ENCODE measurements at places on chromosomes 7 and 10.

DNA sequence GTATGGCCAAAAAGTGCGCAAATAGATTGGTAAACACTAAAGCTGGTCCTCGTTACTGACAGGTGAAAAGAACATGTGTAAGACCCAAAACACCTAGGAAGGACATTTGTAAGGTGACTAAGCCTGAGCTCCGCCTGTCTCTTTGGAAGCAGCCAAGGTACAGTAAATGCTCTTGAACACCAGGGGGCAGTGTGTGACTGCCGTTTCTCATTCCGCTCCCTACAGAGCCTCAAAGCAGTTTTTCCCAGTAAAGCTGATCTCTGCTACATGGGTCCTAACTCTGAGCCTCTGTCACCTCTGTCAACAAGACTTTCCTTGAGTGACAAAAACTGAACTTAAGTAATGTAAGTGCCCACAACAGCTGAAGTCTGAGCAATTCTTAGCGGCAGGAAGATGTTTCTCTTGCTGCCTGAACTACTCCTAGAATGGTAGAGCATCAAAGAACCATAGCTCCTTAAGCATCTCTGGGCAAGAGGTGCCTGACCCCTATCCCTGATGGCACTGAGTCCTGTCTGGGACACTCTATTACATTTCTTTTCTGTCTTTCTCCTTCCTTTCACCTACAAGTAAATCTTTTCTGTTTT lies 238.0 kb upstream of the INHBA start:
- DNase-seq, result peak; percentile 21

- no peak for DNase-seq
Measured at GRCh38 chr10:68154211-68154497, 44.9 kb downstream of the MYPN start.

GRCh38 chr7:149828357-149829309 lies 9.5 kb upstream of the ZNF862 start:
- DNase-seq, result no peak

DNA sequence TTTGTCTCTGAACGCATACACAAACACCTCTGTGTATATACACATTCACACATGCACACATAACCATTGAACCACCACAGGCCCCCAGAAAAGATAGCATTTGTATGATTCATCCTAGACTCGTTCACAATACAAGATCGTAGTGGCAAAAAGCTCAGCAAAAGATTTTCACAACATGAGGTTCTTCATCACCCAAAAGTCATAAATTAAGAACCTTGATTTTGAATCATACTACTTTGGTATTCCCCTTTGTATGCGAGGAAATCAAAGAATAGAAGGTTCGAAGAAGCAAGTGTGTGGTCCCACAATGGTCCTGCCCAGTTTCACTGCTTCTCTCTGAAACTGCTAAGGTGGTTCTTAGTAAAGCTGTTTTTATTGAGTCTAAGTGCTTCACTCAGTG lies 200.7 kb downstream of the CELF2 start:
- DNase-seq, result peak; percentile 35

GRCh38 chr7:30476459-30477145 lies 2.0 kb downstream of the NOD1 start:
- no peak for DNase-seq

- no peak for DNase-seq
Measured at GRCh38 chr10:132498562-132499366, 38.8 kb upstream of the INPP5A start.

DNA sequence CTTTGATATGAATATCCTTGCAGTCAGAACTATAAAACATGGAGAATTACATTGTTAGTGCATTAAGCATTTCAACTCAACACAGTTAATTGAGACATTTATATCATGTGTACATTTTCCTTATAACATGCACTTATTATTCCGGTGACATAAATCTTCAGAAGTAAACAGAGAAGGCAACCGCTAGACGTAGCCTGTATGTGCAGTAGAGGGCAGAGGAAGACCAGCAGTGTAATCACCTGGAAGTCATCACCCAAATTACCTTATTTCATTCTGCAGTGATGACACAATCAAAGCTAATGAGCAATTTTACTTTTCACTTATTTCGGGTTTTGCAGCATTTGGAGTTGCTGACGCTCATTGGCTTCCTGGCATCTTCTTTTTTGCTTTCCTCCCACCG lies 394.6 kb downstream of the SDK1 start:
- DNase-seq, result no peak

DNA sequence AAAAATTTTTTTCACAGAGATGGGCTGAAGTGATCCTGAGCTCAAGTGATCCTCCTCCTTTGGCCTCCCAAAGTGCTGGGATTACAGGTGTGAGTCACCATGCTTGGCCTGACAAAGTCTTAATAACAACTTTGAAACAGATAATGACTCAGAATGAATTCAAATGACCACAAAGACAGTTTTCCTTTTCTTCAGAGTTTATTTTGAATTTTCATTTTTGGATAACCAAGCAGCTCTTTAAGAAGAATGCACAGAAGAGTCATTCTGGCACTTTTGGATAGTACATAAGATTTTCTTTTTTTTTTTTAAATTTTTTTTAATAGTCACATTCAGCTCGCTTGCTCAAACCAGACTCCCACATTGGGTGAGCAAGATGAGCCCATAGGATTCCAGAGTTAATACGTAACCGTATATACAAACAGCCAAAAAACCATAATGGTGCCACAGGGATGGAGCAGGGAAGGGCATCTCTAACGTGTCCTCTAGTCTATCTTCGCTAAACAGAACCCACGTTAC lies 43.0 kb upstream of the NMT2 start:
- DNase-seq, result no peak

- no peak for DNase-seq
Measured at GRCh38 chr7:151728746-151729145, 148.2 kb downstream of the PRKAG2 start.

DNA sequence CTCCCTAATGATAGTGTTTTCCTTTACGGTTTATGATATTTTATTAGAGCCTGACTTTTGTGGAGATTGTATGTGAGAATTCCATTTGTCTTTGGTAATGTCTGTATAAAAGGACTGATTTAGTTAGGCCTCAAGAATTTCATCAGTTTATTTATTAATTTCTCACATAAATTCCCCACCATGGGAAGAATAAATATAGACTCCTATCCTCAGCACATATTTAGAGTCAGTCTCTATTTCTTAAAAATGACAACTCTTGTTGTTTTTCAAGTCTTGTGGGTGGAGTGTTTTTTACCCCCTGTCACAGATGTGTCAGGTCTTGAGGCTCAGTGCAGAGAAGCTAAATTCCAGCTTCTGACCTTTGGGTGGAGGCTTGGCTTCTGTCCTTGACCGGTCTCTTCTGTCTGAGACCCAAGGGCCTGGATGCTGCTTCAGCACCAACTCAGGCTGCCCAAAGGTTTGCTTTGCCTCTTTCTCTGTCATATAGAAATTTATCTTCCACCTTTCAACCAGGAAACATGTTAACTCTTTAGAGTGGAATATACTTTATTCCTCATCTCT lies 117.3 kb upstream of the INHBA start:
- DNase-seq, result no peak

GRCh38 chr7:4799508-4800268 lies 24.3 kb downstream of the AP5Z1 start:
- no peak for DNase-seq

DNA sequence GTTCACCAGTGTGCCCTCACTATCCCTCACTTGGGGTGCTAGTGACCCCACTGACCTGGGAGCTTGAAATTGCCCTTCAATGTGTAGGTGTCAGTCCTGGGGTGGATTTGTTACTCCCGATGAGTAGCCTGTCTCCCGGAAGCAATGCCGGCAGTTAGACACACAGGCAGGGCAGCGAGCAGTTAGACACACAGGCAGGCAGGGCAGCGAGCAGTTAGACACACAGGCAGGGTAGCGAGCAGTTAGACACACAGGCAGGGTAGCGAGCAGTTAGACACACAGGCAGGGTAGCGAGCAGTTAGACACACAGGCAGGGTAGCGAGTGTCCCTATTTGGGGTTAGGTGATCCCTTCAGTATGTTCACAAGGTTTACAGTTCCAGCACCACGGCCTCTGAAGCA lies 44.0 kb downstream of the VWA2 start:
- no peak for DNase-seq

GRCh38 chr7:452791-453455 lies 66.7 kb downstream of the PDGFA start:
- DNase-seq, result no peak

- no peak for DNase-seq
Measured at GRCh38 chr10:79982861-79983260, 34.0 kb upstream of the SFTPD start.

DNA sequence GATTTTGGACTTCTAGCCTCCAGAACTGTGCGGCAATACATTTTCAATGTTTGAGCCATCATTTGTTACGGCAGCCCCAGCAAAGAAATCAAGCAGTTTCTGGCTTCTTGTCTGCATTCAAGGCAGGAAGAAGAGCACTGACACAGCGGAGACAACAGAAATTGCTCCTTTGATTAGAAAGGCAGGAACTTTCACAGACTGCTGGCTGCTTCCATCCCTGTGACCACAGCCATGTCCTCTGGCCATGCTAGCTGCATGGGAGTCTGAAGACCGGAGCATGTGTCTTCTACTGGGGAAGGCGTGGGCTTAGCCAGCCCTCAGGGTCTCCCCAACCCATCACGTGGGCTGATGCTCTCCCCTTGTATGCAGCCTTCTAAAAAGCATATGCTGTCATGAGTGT lies 19.1 kb downstream of the C10orf71 start:
- DNase-seq, result no peak

- no peak for DNase-seq
Measured at GRCh38 chr10:4334015-4334414, 492.0 kb upstream of the AKR1E2 start.

DNA sequence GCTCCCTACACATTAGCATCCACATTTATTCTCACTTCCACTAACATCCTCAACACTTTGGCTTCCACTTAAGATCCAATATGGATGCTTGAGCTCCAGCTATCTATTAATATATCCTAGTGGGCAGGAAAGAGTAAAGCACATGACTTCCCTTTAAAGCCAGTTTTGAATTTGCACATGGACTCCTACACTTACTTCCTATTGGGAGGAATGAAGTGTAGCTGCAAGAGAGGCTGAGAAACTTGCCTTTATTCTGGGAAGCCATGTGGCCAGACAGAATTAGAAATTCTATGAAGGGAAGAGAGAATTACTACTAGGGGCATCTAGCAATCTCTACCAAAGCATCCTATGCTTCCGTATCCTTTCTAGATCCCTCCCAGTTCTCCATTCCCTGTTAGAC lies 3.0 kb upstream of the TSPAN14 start:
- DNase-seq, result no peak

GRCh38 chr10:23521735-23522134 lies 82.9 kb downstream of the OTUD1 start:
- no peak for DNase-seq

GRCh38 chr7:135917721-135918120 lies 59.4 kb downstream of the MTPN start:
- no peak for DNase-seq

DNA sequence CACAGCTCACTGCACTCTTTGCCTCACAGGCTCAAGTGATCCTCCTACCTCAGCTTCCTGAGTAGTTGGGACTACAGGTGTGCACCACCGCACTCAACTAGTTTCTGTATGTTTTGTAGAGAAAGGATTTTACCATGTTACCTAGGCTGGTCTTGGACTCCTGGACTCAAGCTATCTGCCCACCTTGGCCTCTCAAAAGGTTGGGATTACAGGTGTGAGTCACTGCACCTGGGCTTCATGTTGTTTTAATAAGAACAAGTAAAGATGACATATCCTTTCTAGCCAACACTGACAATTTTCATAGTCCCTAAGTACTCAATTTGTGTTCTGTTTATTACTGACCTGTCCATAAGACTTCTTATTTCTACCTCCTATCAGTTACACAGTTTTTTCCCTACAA lies 16.8 kb downstream of the SEMA3C start:
- DNase-seq, result no peak

DNA sequence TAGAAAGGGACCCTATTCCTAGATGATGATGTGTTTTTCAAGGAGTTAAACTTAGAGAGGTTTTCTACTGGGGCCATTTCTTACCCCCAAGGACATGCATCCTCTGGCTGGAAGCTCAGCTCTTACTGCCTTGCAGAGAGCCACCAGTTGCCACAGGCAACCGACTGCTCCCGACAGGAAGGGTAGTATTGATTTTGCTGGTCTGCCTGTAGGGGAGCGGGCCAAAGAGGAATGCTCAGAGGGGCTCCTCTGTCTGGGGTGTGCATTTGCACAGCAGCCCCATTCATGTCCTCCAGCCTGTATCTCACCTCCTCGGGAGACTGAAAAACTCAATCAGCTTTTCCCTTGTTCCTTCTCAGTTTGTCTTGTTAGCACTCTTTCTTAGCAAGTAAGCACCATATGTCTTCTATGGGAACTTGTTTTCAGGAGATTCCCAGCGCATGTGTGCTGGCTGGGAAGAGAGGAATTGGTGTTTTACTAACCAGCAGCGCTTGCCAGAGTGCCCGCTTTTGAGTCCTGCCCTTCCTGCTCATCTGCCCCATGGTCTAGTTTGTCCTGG lies 739.0 kb upstream of the GALNT17 start:
- no peak for DNase-seq

DNA sequence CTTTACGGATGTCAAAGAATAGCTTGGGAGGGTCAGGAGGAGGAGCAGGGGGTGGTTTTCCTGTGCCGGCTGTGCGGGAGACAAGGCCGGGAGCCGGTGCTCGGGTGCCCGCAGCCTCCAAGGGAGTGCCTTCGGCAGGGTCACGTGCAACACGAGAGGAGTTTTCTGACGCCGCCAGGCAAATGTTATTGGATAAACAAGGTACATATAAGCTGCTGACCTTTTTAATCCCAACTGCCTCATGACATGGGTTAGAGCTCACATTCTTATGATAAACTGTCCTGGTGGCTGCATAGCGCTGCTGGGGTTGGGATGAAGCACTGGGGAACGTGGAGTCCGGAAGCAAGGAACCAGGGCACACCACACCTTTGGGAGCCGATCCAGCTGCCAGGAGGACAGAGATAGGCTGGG lies 124.8 kb upstream of the PDLIM1 start:
- DNase-seq, result no peak

DNA sequence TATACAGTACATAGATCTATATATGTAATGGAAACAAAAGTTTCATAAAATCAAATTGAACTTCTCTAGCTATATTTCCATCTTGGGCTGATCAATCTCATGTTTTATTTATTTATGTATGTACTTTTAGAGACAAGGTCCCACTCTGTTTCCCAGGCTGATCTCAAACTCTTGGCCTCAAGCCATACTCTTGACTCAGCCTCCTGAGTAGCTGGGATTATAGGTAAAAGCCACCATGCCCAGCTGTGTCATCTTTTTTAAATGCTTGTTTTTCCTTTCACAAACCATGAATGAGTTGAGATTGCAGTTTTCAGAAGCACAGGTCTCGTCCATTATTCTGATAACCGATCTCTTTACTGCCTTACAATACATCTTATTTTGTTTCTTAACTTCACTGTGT lies 400.9 kb downstream of the KCNMA1 start:
- DNase-seq, result no peak
